Hematopoietic multipotent progenitor cell treated with erythropoietin and hydrocortisone succinate and interleukin-3 and kit ligand, for 6 days (in vitro differentiated cells): ENCODE measurements at places on chromosomes 5 and 9.

DNA sequence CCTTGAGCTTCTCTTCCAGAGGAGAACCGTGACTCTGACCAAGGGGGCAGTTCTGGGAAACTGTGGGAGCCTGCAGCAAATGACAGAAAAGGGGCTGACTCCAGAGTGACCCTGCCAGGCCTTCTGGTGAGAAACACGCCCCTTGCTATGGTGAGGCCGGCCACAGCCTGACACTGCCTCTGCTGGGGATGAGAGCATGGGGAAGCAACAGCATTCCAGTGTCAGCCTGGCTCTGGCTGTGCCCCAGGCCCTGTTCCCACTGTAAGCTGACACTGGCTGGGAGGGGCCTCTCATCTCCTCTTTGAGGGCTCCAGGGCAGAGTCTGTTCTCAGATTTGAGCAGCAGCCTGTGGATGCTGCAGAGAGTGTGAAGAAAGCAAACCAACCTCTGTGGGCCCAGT lies 180.0 kb upstream of the IL12B start:
- no peak for DNase-seq

DNA sequence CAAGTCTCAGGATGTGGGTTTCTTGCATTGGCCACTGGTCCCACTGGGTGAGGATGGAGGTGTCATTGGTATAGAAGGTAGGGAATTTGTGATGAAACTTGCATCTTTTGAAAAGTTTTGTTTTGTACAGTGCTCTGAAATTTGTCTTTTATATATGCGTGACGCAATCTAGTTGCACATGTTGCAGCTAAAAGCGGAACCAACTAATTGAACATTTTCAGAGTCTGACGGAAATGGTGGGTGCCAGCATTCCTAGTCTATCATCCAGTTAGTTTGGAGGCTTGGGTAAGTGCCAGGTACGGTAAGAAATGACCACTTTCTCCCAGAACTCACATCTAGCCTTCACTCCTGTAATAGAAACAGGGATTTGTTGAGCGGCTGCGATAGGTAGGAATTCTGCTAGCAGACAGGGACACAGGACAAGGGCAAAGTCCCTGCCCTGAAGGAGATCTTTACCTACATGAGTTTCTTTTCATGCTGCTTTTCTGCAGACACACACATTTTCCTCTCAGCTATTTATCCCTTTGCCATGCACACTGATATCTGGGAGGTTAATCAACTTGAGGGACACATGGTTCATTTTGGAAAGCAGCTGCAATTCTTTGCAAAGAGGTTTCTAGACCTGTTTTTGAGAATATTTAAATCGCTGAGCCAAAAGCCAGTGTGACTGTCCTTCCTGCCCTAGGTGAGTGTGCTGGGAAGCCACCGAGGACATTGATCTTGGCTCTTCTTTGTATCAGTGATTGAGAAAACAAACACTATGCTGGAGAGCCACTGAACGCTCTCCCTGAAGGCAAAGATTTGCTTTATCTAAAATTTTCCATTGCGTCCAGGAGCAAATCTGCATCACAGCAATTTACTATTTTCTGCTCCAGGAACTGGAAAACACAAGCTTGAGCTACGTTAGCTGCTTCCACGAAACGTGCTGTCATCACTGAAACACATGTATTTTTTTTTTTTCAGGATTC lies 89.7 kb downstream of the DAP start:
- no peak for DNase-seq

DNA sequence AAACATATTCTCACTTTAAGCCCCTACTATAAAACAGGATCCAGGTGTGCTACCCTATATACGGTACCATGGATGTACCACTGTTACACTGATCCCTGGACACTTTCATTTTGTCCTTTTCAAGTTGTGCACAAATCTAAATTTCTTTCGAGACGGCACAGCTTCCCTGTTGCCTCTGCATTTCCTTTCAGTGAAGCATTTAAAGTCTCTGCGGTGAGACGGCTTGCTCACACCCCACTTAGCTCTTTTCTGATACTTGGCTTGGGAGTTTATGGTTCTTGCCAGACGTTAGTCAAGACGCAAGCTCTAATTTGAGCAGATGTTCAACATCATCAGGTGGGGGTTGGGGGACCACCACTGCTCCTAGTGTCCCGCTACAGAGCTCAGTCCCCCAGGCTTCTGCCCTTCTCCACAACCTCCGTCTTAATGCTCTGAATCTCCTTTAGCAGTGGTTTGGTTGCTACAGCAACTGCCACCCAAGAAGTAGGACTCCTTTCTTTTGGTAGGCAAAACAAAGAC lies 15.8 kb downstream of the F2RL2 start:
- DNase-seq = no peak

- peak; percentile 91 for DNase-seq
Measured at GRCh38 chr5:77882670-77883257, 106.6 kb upstream of the TBCA start.
